Activated CD4-positive, alpha-beta T cell treated with anti-CD3 and anti-CD28 coated beads, Interleukin-2, amount 10 ng/mL, durations not matched to agents 24 days and 14 days (primary cell): ENCODE measurements at places on chromosomes 5 and 9. TPM values are rescaled to one million over a fixed set of nuclear protein-coding genes. Genes with fewer than 3 reads are reported as not detected.
A peak's percentile ranks its signal among the peaks of the same experiment; 100 is the strongest.

GRCh38 chr5:38518341-38518740 is 38.1 kb downstream of the LIFR start:
- no peaks in the 10 kb centered on the region for H3K36me3 ChIP-seq
- H3K4me3 ChIP-seq, result no peak overlapping the region
- H3K4me1 ChIP-seq, result no peaks in the 10 kb centered on the region
- DNase-seq, result no peak

- no peak overlapping the region for H3K4me3 ChIP-seq
- DNase-seq, result no peak
- H3K27me3 ChIP-seq, result peaks cover 10% of the 10 kb centered on the region
- no peak overlapping the region for H3K27ac ChIP-seq
Measured at GRCh38 chr5:160303690-160304089, 8.7 kb downstream of the CCNJL start.

DNA sequence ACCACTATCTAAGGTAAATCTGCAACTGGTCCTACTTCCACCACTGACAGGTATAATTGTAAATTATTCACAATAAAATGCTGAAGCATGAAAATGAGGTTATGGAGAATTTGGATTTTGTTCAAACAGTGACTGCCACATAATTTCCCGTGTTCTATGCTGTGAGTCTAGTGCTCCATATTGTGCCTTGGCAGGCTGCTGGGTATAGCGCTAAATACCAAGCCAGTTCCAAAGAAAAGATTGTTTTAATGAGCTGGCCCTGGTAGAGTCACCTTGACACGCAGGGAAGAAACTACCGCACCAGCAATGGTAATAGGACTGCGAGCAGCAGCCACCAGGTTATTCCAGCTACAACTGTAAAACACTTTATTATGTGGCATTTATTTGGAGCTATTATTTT is 30.4 kb downstream of the PSMB7 start:
- no peak overlapping the region for H3K27ac ChIP-seq
- H3K27me3 ChIP-seq, result no peaks in the 10 kb centered on the region
- H3K4me1 ChIP-seq, result peaks cover 10% of the 10 kb centered on the region
- H3K36me3 ChIP-seq, result peaks cover 26% of the 10 kb centered on the region

The NEURL1B gene
- total RNA-seq, result 0.05 and 0.31 TPM in 2 replicates

DNA sequence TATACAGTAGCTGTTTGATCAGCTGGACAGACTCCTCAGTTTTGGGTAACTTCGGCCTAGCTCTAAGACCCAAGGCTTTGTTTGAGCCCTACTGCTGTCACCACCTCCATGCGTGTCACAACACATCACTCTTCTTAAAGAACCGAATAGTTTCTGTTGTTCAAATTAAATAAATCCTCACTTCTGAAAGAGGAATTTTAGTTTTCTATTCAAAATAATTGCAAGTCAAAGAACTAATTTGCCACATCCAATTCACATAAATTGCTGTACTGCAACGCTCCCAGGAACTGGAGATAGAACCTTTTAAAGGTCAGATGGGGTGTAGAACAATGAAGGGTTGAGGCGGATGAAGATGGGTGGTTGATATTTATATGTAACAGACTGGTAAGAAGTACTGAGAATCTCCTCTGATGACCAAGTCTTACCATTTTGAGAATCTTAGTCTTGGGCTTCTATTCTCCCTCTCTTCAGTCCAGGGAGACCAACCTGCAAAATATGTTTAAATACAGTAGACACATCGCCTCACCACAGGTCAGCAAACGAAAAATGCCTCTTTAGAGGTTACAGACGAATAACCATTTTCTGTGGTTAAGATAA is 1.6 kb downstream of the NREP start:
- peak overlapping the region; percentile 89 for H3K4me3 ChIP-seq
- peak overlapping the region; percentile 40 for H3K27ac ChIP-seq
- no peak for DNase-seq
- peaks cover 8% of the 10 kb centered on the region for H3K36me3 ChIP-seq
- peaks cover 23% of the 10 kb centered on the region for H3K4me1 ChIP-seq

The KCNIP1 gene
- not detected in 2 replicates for total RNA-seq

DNA sequence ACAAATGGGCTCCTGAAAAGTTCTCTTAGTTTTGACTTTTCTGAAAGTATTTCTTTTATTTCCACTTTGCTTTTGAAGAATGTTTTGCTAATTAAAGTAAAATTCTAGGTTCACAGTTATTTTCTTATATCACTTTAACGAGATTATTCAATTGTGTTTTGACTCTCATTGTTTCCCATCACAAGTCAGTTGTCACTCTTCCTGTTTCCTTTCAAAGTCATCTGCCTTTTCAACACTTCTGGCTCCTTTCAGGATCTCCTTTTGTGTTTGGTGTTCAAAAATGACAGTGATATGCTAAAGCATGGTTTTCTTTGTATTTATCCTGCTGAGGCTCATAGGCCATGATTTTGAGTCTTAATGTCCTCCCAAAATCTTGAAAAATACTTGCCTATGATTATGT is 235.4 kb upstream of the TAS2R1 start:
- no peak overlapping the region for H3K4me3 ChIP-seq
- DNase-seq, result no peak
- no peak overlapping the region for H3K27ac ChIP-seq
- no peaks in the 10 kb centered on the region for H3K27me3 ChIP-seq
- H3K4me1 ChIP-seq, result no peaks in the 10 kb centered on the region

DNA sequence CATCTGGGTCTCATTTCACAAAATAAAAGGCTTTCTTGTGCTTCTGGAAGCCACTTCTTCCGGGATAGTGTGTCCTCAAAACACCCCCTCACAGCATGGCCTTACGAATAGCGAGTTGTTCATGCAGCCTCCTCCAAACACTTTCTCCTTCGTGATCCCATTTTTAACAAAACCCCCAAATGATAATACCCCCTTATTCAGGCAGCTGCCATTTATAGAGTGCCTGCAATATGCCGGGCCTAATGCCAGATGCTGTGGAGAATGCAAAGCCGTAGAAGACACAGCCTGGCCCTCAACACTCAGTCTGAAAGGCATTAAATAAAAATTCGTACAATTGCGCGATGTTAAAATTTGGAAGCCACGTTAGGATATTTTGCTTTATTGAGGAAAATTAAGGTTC is 66.4 kb upstream of the SLC44A1 start:
- H3K27me3 ChIP-seq, result peaks cover 1% of the 10 kb centered on the region
- DNase-seq, result no peak
- H3K4me1 ChIP-seq, result no peaks in the 10 kb centered on the region
- H3K27ac ChIP-seq, result no peak overlapping the region
- no peak overlapping the region for H3K4me3 ChIP-seq

GRCh38 chr5:139513852-139514485 is 31.4 kb upstream of the STING1 start:
- H3K4me1 ChIP-seq, result peaks cover 58% of the 10 kb centered on the region
- peak overlapping the region; percentile 39 for H3K27ac ChIP-seq
- H3K27me3 ChIP-seq, result peaks cover 1% of the 10 kb centered on the region
- H3K4me3 ChIP-seq, result no peak overlapping the region
- H3K36me3 ChIP-seq, result peaks cover 3% of the 10 kb centered on the region

GRCh38 chr5:159645179-159645846 is 271.0 kb upstream of the ADRA1B start:
- H3K36me3 ChIP-seq, result no peaks in the 10 kb centered on the region
- H3K4me3 ChIP-seq, result no peak overlapping the region
- H3K27me3 ChIP-seq, result no peaks in the 10 kb centered on the region

- no peaks in the 10 kb centered on the region for H3K4me1 ChIP-seq
- no peak overlapping the region for H3K27ac ChIP-seq
- H3K36me3 ChIP-seq, result no peaks in the 10 kb centered on the region
Measured at GRCh38 chr5:27876071-27876470, 837.7 kb upstream of the CDH9 start.

GRCh38 chr5:139709582-139710318 is 61.6 kb downstream of the CXXC5 start:
- H3K27ac ChIP-seq, result no peak overlapping the region
- peak overlapping the region; percentile 52 for H3K4me3 ChIP-seq
- peaks cover 13% of the 10 kb centered on the region for H3K4me1 ChIP-seq
- peaks cover 46% of the 10 kb centered on the region for H3K27me3 ChIP-seq

DNA sequence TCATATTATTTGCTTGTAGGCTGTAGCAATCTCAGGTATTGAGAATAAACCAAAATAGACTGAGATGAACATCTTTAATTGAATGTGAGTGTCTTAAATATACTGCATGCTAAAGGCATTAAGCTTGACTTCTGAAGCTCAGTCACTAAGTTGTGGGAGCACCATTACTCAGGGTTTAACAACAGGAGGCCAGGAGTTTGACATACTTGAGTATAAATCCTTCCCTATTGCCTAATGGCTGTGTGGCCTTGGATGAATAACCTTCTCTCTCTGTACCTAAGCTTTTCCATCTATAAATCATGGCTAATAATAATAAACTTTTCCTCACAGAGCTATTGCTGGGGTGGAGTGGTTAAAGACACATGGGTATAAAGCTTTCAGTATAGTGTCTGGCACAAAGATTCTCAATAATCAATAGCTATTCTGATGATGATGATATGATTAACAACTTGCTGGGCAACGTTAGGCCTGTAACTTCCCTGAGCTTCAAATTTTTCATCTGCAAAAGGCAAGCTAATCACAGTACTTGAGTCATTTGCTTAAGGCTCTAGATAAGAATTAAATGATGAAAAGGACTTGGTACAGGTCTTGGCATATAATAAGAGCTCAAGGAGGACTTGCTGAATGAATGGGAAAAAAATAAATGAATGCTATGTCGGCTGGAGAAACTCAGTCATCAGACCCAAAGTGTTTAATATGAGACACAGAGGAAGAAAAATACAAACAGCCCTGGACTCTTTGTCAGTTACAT is 174.0 kb upstream of the IL12B start:
- no peaks in the 10 kb centered on the region for H3K36me3 ChIP-seq
- H3K27ac ChIP-seq, result no peak overlapping the region
- no peaks in the 10 kb centered on the region for H3K4me1 ChIP-seq
- H3K4me3 ChIP-seq, result no peak overlapping the region

GRCh38 chr5:127586066-127586770 is 62.7 kb upstream of the CTXN3 start:
- peaks cover 2% of the 10 kb centered on the region for H3K4me1 ChIP-seq
- no peak overlapping the region for H3K27ac ChIP-seq
- peak; percentile 40 for DNase-seq

The PCDHGA5 gene
- 0.19 and 0.51 TPM in 2 replicates for total RNA-seq

DNA sequence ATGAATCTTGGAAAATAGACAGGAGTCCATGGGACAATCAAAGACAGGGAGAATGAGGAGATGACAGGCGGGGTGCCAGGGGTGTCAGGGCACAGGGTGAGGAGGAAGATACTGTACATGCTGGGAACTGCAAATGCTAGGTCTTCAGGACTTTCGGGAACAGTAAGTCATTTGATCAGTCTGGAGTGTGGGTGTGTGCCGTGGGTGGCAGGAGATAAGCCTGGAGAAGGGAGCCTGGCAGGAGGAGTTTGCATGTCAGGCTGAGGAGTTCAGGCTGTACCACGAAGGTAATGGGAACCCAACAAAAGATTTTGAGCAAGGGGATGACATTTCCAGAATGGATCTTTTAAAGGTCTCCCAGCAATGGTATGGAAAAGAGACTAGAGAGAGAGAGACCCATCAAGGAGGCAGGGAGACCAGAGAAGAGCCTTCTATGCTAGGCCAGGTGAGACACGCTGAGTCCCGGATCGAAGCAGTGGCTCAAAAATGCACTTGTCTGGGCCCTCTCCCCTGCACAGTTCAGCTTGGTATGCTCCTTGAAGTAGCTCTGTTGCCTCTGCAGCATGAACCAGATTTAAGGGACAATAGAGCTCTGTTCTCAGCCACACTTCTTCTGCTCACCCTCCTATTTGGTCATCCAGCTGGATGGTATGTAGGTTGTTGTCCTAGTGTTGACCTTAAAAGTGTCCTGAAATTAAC is 77.0 kb upstream of the FER start:
- peaks cover 4% of the 10 kb centered on the region for H3K27me3 ChIP-seq

- no peak overlapping the region for H3K27ac ChIP-seq
- no peaks in the 10 kb centered on the region for H3K36me3 ChIP-seq
- H3K4me1 ChIP-seq, result no peaks in the 10 kb centered on the region
- no peak for DNase-seq
- H3K4me3 ChIP-seq, result no peak overlapping the region
Measured at GRCh38 chr9:129677456-129677855, 12.0 kb downstream of the PRRX2 start.

- H3K36me3 ChIP-seq, result peaks cover 6% of the 10 kb centered on the region
- peak overlapping the region; percentile 5 for H3K4me3 ChIP-seq
- peaks cover 2% of the 10 kb centered on the region for H3K27me3 ChIP-seq
- H3K4me1 ChIP-seq, result peaks cover 39% of the 10 kb centered on the region
Measured at GRCh38 chr9:97924386-97924785, 2.1 kb upstream of the TRMO start.

GRCh38 chr5:36068751-36069281 is 2.1 kb upstream of the UGT3A2 start:
- no peak overlapping the region for H3K4me3 ChIP-seq
- DNase-seq, result no peak
- H3K27ac ChIP-seq, result no peak overlapping the region
- peaks cover 15% of the 10 kb centered on the region for H3K4me1 ChIP-seq
- no peaks in the 10 kb centered on the region for H3K36me3 ChIP-seq
- H3K27me3 ChIP-seq, result peaks cover 34% of the 10 kb centered on the region

DNA sequence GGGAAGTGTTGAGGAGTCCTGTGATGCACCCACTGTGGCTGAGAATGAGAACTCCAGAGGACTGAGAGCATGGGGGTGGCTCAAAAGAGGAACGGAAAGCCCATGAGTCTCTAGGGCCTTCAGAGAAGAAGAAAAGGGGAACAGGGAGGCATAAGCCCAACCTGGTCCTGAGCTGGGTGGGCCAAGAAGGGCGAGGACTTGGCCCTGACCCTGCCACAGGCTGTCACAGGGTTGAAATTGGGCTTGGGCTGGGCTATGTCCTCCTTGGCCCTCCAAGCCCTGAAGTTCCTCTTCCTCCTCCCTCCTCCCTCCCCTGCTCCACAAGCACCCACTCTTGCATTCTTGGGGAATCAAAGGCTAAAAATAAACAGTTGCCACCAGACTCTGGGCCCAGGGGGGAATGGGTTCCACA is 49.3 kb upstream of the PPARGC1B start:
- no peak overlapping the region for H3K4me3 ChIP-seq
- H3K36me3 ChIP-seq, result no peaks in the 10 kb centered on the region
- H3K27me3 ChIP-seq, result peaks cover 14% of the 10 kb centered on the region
- no peaks in the 10 kb centered on the region for H3K4me1 ChIP-seq
- H3K27ac ChIP-seq, result no peak overlapping the region

The DCANP1 gene
- not detected in 2 replicates for total RNA-seq

The GPR150 gene
- total RNA-seq, result 0.33 and 0.56 TPM in 2 replicates

- no peak overlapping the region for H3K4me3 ChIP-seq
- H3K27me3 ChIP-seq, result peaks cover 13% of the 10 kb centered on the region
- DNase-seq, result no peak
- no peak overlapping the region for H3K27ac ChIP-seq
Measured at GRCh38 chr5:14258840-14259239, 115.7 kb downstream of the TRIO start.

- H3K27ac ChIP-seq, result no peak overlapping the region
- H3K36me3 ChIP-seq, result no peaks in the 10 kb centered on the region
- peaks cover 4% of the 10 kb centered on the region for H3K27me3 ChIP-seq
- H3K4me1 ChIP-seq, result no peaks in the 10 kb centered on the region
Measured at GRCh38 chr9:121910491-121911040, 182.5 kb downstream of the TTLL11 start.

The NR5A1 gene
- not detected in 2 replicates for total RNA-seq

GRCh38 chr5:50709471-50709870 is 43.0 kb downstream of the PARP8 start:
- peak overlapping the region; percentile 40 for H3K4me3 ChIP-seq
- peaks cover 11% of the 10 kb centered on the region for H3K36me3 ChIP-seq
- H3K27ac ChIP-seq, result no peak overlapping the region
- peaks cover 39% of the 10 kb centered on the region for H3K4me1 ChIP-seq
- DNase-seq, result no peak
- no peaks in the 10 kb centered on the region for H3K27me3 ChIP-seq

- H3K4me3 ChIP-seq, result no peak overlapping the region
- DNase-seq, result no peak
- H3K27ac ChIP-seq, result no peak overlapping the region
Measured at GRCh38 chr9:32177396-32177795, 207.0 kb upstream of the ACO1 start.

- H3K27me3 ChIP-seq, result no peaks in the 10 kb centered on the region
- H3K4me3 ChIP-seq, result no peak overlapping the region
- H3K4me1 ChIP-seq, result no peaks in the 10 kb centered on the region
- no peak overlapping the region for H3K27ac ChIP-seq
Measured at GRCh38 chr9:17926246-17926645, 347.4 kb downstream of the SH3GL2 start.
